ENCODE measurements at places on chromosomes 4 and X.

DNA sequence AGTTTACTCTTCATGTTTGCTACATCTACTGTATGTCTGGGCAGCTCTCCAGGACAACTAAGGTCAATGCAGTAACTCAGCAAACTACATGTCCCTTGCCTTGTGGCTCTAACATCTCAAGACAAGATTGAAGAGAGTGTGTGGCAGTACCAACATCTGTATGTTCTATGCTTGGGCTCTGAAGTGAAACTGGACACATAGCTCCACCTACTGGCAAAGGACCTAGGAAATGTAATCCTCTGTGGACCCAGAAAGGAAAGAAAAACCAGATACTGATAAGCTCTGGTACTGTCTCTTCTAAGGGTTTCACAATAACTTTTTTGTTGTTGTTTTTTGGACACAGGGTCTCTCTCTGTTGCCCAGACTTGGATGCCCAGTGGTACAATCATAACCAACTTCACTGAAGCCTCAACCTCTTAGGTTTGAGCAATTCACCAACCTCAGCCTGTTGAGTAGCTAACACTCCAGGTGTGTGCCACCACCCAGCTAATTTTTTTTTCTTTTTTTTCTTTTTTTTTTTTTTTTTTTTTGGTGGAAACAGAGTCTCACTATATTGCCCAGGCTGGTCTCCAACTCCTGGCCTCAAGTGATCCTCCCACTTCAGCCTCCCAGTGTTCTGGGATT is 64.1 kb downstream of the QDPR start:
- DNase-seq: peak; percentile 90

- DNase-seq: no peak
Measured at GRCh38 chr4:62513306-62513705, 1313.2 kb downstream of the ADGRL3 start.

- DNase-seq: peak; percentile 40
Measured at GRCh38 chrX:23908219-23909004, 606 bp downstream of the CXorf58 start.

DNA sequence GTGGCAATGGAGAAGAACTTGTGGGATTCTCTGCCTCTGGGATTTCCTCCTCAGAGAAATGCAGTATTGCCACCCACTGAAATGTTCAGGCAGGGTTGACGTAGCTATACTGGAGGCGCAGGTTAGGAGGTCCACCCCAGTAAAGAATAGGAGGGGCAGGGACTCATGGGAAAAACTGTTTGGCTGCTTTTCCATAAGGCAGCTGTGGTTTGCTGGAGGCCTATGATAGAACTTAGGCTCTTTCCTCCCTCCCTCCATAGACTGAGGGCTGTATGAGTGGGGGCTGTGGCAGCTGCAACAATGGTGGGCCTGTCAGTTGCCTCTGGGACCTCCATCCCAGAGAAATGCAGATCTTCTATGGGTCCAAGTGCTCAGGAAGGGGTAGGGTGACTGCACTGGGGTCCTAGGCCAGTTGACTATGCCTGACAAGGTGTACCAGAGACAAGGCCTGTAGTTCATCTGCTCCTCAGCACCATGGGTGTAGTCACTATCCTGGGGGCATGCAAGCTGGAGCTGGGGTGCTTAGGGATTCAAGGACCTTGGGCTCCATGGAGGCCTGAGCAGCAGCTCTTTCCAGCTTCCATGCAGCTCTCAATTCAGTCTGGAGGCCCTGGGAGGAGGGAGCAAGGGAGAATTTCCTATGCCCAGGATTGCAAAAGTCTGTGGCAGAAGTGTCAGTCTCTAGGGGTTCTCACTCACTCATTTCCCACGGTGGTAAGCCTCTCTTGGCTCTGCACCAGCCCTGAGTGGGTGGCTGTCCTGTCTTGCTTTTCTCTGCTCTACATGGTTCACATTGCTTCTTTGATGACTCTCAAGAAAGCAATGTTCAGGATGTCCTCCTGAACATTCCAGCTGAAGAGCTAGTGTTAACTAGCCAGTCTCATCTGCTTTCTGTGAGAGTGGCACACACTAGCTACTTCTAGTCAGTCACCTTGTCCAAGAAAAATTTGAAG is 353.0 kb downstream of the IDS start:
- DNase-seq: no peak

GRCh38 chrX:7351926-7352325 is 204.0 kb upstream of the PUDP start:
- DNase-seq: peak; percentile 1

DNA sequence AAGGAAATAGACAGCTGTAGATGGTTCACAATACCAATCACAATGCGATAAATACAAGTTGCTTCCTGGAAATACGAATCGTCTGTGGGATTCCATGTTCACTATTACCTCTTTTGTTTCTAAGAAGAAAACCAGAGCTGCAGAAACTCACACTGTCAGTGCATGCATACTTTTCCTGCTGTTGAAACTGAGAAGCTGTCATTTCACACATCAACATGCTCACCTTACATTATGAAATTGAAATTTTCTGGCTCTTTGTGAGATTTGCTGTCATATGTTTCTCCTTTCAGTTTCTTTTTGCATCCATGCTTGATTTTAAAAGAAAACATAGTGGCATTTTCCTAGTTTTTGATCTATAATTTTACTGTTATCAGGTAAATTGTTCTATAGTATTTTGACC is 418.3 kb upstream of the HTR2C start:
- no peak for DNase-seq

GRCh38 chr4:172287117-172287516 is 473.9 kb downstream of the GALNTL6 start:
- no peak for DNase-seq
